ENCODE measurements at places on chromosomes 3 and 15.
A peak's percentile ranks its signal among the peaks of the same experiment; 100 is the strongest.

DNA sequence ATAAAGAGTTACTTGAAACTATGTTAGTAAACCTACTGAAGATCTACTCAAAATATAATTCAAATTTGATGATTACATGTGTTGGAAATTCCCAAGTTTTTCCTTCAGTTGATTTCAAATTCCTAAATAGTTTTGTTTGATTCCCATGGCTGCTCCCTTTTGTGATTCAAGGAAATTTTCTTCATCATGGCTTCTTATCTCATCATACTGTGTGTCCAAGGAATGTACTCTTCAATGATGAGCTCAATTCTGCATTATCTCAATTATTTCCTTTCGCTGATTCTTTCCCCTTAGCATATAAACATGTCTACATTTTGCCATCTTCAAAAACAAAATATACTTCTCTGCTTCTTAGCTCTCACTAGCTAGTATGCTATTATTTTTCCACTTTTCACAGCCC, 460.4 kb upstream of the NAALADL2 start:
- no peak for DNase-seq

DNA sequence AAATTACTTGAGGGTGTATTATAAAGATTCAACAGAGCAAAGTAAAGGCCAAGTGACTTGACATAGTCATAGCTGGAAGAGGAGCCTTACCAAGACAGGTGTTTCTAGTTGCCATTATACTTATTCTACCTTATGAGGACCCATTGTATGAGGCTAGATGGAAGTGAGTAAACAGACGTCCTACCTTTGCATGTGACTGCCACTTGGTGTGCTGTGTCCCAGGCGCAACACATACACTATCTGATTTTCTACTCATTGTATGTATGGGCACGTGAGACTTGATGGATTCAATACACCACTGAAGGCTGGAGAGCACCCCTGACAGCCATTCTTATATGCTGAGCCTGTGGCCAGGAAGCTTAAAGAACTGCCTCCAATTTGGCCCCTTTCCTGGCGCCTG, 40.5 kb downstream of the BOC start:
- no peak for DNase-seq

DNA sequence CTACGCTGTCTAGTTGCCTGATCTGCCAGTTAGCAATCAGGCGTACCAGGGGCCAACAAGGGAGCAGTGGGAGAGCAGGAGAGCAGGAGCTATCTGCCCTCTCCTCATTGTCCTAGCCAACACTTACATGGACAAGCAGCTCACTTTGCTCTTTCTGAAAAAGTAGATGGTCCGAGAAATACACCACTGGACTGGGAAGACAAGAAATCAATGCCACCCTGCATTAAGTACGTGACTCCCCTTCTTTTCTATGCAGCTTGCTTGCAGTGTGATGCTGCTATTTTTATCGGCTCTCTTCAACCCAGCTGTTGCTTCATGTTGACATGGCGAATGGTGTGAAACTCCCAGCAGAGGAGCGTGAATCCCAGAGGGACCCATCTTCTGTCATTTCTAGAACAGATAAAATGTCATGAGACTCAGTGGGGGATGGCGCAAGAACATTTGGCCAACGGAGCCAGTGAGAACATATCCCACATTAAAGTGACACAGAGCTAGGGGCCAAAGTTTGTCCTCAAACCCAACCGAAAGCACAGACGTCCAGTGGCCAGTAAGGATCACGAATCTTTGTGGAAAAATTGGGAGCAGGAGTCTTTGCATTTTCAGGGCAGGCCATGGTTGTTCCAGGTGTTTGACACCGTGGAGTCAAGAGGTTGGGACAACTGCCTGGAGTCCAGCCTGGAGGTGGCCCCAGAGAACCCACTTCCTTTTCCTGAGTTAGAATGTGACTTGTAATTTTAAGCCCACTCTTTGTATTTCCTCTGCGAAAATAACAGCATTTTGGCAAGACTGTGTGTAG, 53.7 kb upstream of the MEF2A start:
- DNase-seq, result peak; percentile 12

DNA sequence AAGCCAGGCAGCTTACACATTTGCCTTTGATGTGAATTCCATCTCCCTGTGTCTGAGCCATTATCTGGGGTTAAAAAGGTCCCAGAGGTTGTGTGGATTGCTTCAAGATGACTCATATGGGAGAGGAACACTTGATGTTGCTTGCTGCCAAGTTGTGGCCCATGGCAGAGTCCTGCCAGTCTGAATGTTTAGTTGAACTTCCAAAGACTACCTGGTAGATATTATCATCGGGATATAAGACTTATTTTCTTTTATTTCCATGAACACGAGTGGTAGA, 85.6 kb downstream of the TJP1 start:
- DNase-seq, result peak; percentile 51

DNA sequence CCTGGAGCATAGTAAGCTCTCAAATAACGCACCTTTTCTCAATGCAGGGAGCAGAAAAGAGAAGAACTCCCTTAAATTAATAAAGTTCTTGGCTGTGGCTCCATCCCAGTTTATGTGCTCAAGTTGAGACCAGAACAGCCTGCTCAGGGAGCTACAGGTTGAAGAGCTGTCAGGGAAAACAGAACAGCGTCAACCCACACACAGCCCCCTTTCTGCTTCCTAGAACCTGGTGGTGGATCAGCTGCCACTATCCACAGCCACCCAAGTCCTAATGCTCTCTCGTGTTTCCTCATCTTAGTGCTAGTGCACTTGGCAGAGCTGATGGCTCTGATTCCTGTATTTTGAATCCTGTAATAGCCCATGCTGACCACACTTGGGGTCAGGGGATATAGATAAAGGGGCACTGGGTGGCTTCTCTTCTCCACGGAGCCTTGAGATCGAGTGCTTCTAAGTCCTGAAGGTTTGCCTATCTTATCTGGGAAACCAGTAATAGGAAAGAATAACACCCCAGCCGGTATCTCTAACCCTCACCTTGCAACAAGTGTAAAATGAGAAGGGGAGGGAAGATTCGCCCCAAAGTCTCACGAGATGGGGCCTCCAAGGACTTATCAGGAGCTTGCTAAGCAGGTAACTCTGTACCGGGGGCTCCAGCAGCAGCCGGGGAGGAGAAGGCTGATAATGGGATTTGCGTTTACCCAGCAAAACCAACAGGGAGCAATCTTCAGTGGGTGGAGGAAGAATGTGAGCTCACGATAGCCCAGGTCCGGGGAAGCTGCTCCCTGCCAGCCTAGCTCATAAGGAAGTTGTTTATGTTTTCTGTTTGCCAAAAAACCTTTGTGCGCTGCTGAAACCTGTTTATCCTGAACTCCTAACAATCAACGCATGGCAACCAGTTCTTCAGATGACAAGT, 136.2 kb upstream of the ICE2 start:
- no peak for DNase-seq

- DNase-seq, result no peak
These were observed 65.3 kb upstream of the FLNB start for GRCh38 chr3:57942872-57943283.

- DNase-seq, result no peak
These were observed 12.8 kb upstream of the SH3BP5 start for GRCh38 chr3:15345066-15345607.

DNA sequence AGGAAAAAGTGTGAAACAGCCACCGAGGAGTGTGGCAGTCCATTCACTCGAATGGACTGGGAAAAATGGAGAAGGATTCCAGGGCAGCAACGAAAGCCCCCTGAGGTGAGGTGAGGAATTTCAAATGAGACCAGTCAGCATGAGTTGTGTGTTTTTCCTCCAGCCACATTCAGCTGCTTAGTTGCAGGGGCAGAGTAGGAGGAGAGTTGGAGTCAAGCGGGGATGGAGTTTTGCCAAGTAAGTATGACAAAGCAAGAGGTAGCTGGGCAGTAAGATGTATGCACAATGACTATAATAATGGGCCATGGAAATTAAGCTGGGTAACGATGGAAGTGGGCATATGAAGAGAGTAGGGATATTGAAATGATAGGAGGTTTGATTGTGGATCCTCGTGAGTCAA, 64.4 kb downstream of the CCDC54 start:
- DNase-seq, result peak; percentile 3

- no peak for DNase-seq
These were observed 31.5 kb upstream of the FAM107A start for GRCh38 chr3:58608648-58609047.

DNA sequence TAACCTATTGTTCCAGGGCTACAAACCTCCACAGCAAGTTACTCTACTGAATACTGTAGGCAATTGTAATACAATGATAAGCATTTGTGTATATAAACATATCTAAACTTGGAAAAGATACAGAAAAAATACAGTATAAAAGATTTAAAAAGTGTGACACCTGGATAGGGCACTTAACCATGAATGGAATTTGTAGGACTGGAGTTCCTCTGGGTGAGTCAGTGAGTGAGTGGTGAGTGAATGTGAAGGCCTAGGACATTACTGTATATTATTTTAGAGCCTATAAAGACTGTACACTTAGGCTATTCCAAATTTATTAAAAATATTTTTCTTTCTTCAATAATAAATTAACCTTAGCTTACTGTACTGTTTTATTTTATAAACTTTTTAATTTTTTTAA, 38.4 kb upstream of the SLC25A36 start:
- DNase-seq, result peak; percentile 12

DNA sequence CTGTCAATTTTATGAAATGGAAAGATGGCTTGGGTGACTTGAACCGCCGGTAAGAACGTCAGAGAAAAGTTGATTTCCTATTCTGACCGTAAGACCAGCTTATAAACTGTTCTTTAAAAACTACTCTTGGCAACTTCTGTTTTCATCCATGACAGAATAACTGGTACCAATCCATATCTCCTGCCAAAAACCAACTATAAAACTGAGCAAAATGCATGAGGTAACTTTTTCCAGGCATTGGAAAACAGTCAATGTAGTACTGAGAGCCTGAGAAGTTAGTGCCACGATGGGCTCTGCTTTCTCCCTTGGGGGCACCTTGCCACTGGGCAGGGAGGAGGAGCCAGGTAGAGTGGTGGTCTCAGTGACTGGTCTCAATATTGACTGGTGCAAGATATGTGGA, 615.2 kb upstream of the TBL1XR1 start:
- no peak for DNase-seq

- no peak for DNase-seq
These were observed 353.6 kb upstream of the SLCO3A1 start for GRCh38 chr15:91499774-91500383.

- no peak for DNase-seq
These were observed 5.9 kb downstream of the CAMK2N2 start for GRCh38 chr3:184255291-184256039.

DNA sequence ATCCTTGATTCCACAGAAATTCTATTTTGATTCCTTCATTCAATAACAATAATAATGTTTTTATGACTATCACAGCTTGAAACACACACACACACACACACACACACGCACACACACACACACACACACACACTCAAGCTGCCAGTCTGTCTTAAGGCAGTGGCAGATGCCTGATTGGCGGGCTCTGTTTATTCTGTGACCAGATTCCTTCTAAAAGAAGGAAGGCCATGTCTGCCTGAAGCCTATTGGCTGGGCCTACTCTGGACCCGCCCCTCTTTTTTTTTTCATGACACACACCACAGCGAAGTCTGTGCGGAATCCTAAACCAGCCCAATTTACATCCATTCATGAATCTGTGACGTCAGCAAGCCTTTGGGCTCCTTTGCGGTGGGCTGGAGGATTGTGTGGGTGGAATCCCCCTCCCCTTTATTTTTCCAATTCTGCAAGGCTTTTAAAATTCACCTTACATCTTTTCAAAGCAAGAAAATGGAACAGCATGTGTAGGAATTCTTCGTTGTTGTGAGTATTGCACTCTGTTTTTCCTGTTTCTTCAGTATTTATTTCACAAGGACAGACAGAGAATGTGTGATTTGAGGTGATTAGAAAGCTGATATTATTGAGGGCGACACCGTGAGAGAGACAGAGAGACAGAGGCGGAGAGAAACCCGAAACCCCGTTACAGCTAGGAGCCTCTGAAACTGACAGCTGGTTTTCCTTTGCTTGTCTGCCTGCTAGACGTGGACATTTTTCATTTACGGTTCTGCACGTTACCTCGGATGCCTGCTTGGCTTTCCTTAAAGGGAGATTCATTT, at the start of gene MAP3K13:
Gene MAP3K13 (plus strand): TSS at position 287 of the 812 bp plus-strand sequence. CDS start 65,446 bp downstream, outside the sequence.
- peak; percentile 94 for DNase-seq

GRCh38 chr3:134917631-134918030, 122.6 kb downstream of the EPHB1 start:
- no peak for DNase-seq

Measured in fibroblast of upper back skin (primary cell).